ENCODE measurements at places on chromosomes 5 and 9. TPM values are rescaled to one million over a fixed set of nuclear protein-coding genes. Genes with fewer than 3 reads are reported as not detected.

Gene TTC16
- not detected for total RNA-seq

Gene NACC2
- total RNA-seq = 9.8 TPM

Gene PCDHA1
- not detected for total RNA-seq

Gene CCDC171
- 0.66 TPM for total RNA-seq

Gene IL9
- total RNA-seq = not detected

Gene ZNF454
- total RNA-seq = 0.54 TPM

All from M059J (cell line).